Stimulated activated CD8-positive, alpha-beta memory T cell treated with anti-CD3 and anti-CD28 coated beads, Interleukin-4, amount 100 ng/mL, for 4 hours (primary cell): ENCODE measurements at places on chromosomes 5 and 9.

GRCh38 chr9:14326264-14326826, 12.4 kb upstream of the NFIB start:
- DNase-seq = no peak

DNA sequence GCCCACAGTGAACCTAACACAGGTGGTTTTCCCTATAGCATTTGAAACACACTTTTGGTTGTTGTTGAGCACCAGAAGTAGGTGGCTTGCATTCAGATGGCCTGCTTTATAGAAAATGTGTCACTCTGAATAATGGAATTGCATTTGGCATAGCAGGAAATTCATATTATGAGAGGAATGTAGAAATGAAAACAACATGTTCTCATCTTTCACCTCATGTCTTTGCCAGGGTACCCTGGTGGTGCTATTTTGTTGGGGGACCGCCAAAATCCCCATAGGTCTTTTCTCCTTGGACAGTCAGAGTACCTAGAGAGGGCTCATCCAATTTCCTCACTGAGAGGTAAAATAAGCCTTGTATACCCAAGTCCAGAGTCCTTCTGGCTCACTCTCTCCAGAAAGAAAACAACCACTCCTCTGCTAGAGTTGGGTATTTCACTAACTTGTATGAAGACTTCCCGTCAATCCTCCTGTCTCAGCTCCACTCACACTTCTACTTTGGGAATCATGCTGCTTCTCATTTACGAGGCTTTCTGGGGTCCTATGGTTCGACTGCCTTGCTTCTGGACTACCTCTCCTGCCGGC, 67.4 kb downstream of the MRPS27 start:
- no peak for DNase-seq

- DNase-seq = no peak
Measured at GRCh38 chr9:76608575-76609273, 149.7 kb downstream of the GCNT1 start.

GRCh38 chr9:128943832-128944620, 3.4 kb downstream of the DOLK start:
- DNase-seq = no peak

- no peak for DNase-seq
Measured at GRCh38 chr5:158384535-158385481, 525.9 kb upstream of the CLINT1 start.

DNA sequence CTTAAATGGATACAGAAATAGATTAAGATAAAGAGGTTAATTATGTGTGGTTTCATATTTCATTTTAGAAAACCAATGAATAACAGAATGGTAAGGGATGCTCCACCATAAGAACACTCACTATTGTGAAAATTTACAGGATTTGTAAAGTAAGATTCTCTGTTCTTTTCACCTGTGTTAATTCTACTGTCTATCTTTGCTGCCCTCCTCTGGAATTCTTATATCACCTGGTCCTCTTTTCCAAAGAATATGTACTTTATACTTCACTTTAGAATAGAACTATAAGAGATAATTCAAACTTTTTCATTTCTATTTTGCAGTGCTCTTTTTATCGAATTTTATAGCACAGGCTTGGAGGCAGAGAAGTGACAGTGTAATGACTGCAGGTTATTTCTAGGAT, 213.4 kb downstream of the LURAP1L start:
- DNase-seq = no peak
